NCI-H187 (cell line): ENCODE measurements at places on chromosomes 5 and 9.

GRCh38 chr9:134057751-134058701 lies 9.8 kb downstream of the BRD3 start:
- DNase-seq = no peak

DNA sequence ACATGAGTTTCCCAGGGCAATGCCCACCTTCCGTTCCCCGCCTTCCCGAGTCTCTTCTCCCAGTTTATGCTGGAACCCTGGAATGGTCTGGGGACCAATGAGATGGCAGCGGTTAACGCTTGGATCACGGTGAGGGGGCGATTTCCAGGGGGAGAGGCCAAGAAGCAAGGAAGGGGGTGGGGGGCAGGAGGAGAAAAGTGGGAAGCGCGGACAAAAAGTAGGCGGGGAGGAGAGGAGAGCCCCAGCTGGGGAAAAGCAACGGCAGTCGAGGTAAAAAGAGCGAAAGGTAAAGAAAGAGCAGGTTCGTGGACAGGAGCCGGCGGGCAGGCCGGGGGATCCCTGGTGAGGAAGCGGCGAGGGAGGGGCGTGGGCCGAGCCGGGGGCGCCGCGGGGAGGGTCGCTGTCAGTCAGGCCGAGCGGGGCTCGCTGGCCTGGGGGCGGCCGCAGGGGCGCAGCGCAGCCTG lies 508 bp upstream of the SNCAIP start:
- DNase-seq = peak; percentile 45

- DNase-seq = peak; percentile 52
These were observed 56.7 kb upstream of the CLINT1 start for GRCh38 chr5:157915638-157916037.

GRCh38 chr9:131557855-131558548 lies 12.7 kb downstream of the PRRT1B start:
- DNase-seq = no peak

- DNase-seq = no peak
These were observed 31.9 kb upstream of the MIER3 start for GRCh38 chr5:56983593-56984361.

DNA sequence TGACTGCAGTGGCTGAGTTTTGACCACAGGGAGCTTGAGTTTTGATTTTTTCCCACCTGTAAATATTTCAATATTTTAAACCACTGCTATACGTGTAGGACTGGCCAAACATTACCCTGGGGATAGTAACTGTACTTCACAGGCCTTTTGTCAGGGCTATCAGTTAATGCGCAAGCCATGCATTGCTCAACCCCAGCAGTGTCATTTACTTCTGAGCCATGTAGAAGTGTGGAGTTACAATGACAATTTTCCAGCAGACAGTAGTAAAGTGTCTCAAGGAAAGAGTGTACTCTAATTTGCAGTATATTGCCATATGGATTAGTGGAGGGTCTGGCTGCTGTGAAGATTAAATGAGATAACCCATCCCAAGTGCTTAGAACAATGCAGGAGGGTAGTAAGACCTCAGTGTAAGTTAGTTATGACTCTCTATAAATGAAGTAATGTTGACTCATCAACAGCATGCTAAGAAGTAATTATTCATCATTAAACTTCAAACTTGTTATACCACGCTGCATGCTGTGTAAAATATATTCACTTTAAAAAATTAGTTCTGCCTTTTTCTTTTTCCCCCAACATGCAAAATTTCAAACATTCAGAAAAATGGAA lies 489.2 kb downstream of the KDM4C start:
- no peak for DNase-seq

DNA sequence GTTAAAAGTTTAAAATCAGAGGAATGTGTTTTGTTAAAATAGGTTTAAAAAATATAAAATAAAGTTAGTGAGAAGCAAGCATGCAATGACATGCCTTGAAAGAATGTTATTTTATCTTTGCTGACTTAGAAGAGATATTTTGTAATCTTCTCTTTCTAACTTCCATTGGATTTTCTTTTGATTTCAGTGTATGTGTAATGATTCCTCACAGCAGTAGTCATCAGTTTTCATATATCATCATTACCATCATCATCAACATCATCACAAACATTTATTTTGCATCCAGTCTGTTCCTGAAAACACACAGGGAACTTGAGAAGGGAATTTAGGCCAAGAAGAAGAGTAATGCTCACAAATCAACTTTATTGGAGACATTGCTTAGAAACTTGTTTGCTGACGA lies 699.6 kb downstream of the TAF11L14 start:
- no peak for DNase-seq
